SK-MEL-5 (cell line): ENCODE measurements at places on chromosomes 5 and 9. TPM values are rescaled to one million over a fixed set of nuclear protein-coding genes. Genes with fewer than 3 reads are reported as not detected.

CCDC171 gene
- 71.0 and 72.9 TPM in 2 replicates for total RNA-seq

CMYA5 gene
- total RNA-seq: 0.05 and 0.11 TPM in 2 replicates

INSL6 gene
- total RNA-seq: not detected in 2 replicates

GPR151 gene
- not detected in 2 replicates for total RNA-seq

TMEFF1 gene
- total RNA-seq: 0.45 and 4.3 TPM in 2 replicates
